ENCODE measurements at places on chromosomes 3 and 15.

GRCh38 chr15:55649058-55649423 is 60.9 kb upstream of the PYGO1 start:
- DNase-seq, result peak; percentile 24

DNA sequence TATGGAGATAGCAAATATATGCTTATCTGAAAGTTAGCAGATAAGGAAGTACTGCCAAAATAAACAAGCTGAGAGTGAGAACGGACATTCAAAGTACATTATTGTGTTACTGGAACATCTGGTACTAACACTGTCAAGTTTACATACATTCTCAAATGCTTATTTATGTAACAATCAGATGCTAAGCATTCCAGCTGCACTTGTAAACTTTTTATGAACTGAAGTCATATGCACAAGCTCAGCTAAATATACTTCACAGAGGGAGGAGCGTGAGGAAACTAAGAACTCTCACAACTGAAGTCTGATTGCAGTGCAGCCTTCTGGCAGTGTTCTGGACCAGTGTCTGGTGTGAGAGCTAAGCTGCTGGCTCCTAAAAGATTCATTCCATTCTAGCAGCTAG is 223.7 kb upstream of the NANOGP8 start:
- DNase-seq, result peak; percentile 94

DNA sequence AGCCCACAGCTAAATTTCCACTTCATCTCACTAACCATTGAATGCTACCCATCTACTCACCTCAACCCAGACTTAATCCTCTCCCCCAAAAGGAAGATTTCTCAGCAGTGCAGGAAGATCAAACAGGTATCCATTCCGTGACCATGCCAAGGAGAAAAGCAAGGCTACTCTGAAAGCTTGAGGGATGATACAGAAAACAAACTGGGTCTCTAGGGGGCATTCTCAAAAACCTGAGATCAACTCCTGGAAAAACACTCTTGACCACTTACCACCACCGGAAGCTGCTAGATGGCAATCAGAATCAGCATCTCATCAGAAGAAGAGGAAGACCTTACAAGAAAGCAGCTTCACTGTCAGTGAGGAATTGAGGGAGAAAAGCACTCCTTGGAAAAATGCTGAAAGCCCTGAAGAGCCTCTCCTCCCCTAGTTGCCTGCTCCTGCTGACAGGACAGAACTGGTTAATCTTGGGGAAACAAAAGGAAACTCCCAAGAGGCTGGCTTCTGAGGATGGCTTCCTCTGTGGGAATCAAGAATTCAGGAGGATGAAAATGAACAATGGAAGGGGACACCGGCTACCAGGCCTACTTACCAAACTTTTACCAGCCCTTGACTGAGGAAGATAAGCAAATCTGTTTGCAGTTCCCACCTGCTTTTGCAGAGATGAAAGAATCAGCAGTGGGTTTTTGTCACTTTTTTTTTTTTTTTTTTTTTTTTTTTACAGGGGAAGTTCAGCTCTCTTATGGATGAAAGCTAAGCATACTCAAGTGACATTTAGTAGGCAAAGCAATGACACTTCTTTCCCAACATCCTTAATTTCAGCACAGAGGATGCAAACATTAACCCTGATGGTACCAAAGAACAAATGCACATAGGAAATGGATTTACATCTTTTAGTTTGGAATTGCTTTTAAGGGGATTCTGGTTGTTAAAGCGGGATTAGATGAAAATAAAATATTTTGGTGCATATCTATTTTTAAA is at the start of gene ATP8B4:
Gene ATP8B4, minus strand, starts transcription at position 171 of the 978 bp plus-strand sequence. CDS start 12,267 bp downstream, outside the sequence.
- DNase-seq, result no peak

DNA sequence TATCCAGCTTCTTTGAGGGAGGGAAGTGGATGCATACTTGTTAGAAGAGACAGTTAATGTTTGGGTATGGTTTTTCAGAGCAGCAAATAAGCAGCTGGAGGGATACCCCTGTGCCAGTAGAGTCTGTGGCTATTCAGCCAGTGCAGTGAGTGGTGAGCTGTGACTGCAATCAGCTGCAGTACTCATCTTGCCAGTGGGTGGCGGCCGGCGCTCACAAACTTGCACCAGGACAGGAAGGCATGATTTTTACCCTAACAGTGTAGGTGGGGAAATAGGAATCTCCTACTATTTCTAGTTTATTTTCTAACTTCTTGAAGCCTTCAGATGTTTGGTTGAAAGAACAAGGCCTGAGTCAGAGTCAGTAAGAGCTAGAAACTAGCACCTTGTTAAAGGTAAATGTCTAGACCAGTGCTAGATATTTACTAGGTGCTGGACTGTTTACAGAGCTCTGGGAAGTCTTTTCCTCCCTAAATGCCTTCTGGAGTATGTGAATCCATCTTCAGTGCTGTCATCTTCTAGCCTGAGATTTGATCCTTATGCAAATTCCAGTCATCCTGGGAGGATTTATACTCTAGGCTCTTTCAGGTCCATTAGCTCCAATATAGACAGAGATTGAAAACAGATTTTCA is 23.6 kb downstream of the TIMP4 start:
- DNase-seq, result no peak

DNA sequence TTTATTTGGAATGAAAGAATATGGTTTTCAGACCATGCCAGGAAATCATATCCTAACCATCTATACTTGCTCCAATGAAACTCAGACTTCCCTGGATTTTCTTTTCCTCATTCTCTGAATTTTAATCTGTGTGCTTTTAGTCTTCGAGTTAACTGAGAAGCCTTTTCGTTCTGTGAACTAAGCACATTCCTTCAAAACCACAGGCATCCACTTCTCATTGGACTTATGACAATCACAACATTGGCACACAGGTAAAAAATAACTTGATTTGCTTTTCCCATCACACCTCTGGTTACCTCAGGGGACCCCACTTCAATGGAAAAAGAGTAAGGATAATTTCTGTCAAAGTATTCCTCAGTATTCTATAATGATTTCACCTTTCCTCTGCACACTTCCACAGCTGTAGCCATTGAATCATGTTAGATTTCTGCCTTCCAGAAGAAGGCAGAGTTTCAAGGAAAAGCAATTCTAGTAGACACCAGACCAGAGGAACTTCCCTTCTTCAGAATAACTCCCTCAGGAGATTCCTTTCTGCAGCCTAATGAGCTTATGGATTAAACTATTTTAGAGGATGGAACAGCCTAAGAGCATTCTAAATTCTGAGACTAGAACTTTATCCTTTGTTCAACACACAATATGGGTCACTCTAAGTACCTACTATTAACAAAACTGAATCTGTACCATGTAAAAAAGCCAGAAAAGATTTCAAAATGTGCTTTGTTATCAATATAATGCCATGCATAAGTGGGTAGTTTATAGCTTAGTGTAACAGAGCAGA is 15.9 kb downstream of the COMMD2 start:
- no peak for DNase-seq

- no peak for DNase-seq
Measured at GRCh38 chr3:58999774-59000160, 50.1 kb downstream of the CFAP20DC start.

- no peak for DNase-seq
Measured at GRCh38 chr3:177473184-177473583, 275.9 kb upstream of the TBL1XR1 start.

DNA sequence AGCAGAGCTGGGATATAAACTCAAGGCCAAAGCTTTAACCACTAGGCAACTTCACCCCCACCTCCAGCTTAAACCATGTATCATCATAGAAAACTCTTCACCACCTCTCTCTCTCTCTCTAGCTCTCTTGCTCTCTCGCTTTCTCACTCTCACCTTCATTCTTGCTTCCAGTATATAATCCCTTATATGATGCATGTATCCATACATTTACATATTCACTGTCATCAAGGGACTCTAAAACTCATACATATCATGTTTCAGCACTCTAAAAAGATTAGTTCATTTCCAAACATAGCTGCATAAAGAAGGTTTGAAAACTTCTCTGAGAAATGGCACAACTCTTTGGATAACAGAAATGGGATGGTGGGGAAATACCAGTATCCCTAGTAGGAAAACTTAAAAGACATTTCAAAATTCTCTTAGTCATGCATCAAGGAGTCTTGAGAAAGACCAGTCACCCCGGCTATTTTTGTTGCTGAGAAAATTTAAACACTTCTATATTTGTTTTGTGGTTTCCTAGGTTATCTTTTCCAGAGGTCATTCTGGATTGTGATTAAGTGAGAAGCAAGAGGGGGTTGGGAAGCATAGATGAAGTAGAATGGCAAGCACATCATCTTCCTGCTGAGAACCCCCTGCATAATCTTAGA is 447.8 kb upstream of the THBS1 start:
- peak; percentile 76 for DNase-seq

DNA sequence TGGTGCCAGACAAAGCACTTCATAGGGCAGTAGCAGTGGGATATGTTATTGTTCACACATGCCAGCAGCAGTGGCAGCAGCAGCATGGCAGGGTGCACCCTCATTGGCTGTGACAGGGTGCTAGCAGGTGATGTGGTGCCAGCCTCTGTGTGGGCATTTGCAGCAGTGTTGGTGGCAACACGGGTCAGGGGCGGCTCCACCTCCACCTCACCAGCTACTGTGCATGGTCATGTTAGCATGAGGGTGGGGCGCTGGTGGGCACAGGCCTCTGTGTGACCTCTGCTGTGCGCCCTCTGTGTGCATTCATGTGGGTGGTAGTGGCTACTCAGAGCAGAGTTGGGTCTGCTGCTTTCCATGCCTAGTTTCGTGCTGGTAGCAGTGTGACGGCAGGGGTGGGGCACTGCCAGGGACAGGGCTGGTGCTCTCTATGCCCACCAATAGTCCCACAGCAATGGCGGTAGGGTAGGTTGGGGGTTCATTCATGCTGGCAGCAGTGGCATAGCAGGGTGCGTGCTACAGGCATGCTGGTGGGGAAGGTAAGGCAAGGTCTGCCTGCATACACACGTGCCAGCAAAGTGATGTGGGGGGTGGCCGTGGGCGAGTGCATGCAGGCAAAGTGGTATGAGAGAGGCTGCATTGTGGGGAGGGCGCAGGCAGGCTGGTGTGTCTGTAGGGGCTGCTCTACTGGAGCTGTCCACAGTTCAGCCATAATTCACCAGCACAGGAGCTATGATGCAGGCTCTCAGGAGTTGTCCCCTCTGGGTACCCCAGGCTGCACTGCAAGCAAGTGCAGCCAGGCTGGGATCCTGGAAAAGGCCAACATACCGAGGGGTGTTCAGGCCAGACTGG is 402.7 kb downstream of the GRM7 start:
- DNase-seq, result no peak

DNA sequence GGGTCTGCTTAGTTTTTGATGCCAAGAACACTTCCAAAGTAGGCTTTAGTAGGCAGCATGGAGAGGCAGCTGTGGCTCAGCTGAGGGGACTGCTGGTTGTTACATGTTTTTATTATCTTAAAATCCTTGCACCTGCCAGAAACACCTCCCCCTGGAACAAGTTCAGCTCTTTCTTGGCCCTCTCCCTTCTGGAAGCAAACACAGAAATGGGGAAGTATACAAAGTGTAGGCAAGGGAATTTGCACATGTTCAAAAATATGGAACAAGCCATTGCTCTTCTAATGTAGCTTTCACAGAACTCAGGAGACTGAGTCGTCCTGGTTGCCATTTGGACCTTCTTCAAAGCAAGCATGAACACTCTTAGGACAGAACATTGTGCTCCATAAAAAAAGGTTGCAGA is 169.1 kb upstream of the SEMA6D start:
- DNase-seq, result no peak

DNA sequence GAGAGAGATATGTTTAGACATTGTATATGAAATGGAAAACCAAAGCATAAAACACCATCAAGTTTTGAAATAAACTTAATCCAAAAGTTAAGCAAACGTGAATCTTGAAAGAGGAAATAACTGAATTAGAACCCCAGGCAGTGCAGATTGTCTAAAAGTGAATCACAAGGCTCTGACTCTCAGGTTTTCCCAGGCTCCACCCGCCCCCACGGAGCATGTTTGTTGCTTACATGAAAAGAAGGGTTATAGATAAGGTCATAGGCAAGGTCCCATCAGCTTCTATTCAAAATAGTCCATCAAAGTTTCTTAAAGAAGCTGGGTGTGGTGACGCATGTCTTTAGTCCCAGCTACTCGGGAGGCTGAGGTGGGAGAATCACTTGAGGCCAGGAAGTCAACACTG is 29.0 kb upstream of the SLMAP start:
- no peak for DNase-seq

GRCh38 chr3:37811625-37812498 is 49.8 kb upstream of the CTDSPL start:
- DNase-seq, result no peak

DNA sequence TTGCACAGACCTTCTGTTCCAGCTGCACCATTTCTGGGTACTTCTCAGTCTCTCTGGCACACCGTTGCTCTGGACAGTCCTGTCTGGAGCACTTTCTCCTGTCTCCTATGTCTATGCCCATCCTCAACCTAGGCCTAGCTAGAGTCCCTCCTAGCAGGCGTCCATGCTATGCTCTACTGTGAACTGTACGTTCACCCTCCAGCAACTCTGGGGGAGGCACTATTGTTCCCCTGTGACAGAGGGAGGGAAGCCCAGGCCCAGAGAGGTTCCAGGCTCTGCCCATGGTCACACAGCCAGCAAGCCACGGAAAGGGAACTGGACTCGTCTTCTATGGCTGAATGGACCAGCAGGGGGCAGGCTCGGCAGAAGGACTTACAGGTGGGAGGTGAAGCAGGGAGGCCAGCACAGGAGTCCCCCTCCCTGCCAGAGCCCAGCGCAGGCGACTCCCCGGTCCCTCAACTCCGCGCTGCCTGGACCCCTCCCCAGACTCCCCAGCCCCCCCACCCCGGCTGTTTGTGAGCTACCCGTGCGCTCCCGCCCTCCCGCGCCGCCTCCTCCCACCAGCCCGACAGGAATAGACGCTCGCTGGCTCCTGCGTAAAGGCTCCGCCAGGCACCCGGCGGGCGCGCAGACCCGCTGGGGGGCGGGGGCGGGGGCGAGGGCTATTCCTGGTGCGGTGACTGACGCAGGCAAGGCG is 1.7 kb upstream of the LINGO1 start:
- DNase-seq, result no peak

- no peak for DNase-seq
Measured at GRCh38 chr15:67900621-67901147, 60.8 kb upstream of the RNU6-1 start.

DNA sequence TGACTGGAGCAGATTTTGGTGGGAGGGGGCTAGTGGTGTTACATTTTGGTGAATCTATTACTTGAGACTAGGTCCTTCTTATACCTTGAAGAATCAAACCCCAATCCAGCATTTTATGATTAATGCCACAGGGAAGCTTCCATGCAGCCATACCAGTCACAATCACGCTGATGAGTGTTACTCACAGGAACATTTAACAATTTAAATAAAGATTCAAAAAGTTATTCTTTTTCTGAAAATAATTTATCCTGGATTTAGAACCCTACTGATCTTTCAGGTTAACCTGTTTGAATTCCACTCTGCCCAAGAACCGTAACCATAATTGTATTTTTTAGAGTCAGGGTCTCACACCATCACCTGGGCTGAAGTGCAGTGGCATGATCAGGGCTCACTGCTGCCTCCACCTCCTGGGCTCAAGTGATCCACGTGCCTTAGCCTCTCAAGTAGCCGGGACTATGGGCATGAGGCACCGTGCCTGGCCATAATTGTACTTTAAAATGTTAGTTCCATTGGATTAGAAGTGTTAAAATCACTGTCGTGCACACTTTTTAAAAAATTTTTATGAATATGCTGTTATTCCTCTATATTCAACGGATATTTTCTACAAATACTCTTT is 929 bp upstream of the MTMR10 start:
- DNase-seq, result no peak

GRCh38 chr3:186268616-186269448 is 93.2 kb downstream of the DGKG start:
- DNase-seq, result no peak

Measured in fibroblast of skin of left biceps (primary cell).